Stimulated activated CD8-positive, alpha-beta memory T cell treated with anti-CD3 and anti-CD28 coated beads, Interleukin-7, amount 100 ng/mL, for 1 hour (primary cell): ENCODE measurements at places on chromosomes 5 and 9.

DNA sequence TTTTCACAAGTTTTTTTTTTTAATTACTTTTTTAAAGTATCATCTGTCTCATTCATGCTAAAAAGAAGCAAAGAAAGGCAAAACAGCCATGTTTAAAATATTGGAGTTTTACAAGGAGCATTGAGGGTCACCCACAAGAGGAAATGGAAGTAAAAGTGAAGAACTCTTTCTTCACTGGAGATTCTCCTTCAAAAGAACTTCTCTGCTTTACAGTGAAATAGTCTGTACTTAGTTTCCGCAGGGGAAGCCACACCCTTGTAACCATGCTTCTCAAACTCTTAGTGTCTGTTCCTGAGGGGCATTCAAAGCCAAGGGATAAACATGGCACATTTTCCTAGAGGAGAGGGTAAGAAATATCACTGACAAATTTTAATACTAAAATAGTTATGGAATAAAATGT is 8.6 kb downstream of the C9orf72 start:
- DNase-seq, result no peak

DNA sequence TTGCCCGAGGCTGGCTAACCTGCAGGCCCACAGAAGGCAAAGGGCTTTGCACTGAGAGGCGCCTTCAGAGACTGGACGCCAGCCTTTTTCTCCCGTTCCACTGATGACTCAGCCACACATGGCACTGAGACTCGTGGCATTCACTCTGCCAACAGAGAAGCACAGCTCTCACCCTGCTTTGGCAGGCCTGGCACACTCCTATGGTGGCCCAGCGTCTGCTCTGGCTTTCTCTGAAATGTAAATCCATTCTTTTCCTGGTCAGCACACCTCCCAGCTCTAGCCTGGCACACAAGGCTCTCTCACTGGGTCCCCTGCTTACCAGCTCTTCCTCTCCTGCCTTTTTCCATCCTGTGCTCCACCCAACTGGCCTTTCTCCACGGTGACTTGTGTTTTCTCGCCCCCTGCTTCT is 5.9 kb upstream of the MELK start:
- DNase-seq, result no peak

DNA sequence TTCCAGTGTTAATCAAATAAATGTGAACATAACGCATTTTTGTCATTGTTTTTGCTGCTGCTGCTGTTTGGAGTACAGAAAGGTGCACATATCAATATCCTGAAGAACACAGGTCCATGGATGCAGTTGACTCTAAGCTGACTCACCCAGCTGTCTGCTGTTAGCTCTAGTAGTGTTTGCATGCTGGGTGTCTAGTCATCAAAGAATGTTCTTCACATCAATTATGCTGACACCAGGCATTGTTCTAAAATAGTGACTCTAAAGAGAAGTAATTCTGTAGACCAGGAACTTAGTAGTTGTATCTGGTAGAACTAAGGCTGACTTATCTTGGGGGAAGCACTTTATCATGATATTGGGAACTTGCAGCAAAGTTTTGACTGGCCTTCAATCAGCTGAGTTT is 55.7 kb upstream of the DPYSL3 start:
- DNase-seq, result no peak

- DNase-seq, result no peak
These were observed 111.3 kb downstream of the OLFM1 start for GRCh38 chr9:135198586-135199285.

DNA sequence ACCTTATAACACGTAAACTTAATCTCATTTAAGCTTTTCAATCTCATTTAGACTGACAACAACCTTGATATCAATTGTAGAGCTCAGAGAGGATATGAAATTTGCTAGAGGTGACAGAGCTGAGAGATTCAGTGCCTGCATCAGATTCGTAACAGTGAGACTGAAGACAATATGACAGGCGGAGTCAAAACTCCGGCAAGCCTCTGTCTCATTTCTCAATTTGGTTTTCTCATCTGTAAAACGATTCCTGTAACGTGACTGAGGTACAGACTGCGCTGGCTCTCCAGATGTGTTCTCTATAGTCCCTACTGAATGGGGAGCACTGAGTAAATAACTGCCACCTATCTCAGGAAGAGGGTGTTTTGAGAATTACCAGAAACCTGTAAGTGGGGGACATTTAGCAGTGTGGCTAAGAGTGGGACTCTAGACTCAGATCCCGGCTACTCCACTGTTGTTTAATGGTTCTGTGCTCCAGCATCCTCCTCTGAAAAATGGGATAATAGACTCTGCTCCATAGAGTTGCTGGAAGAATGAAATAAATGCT is 3.0 kb upstream of the MCIDAS start:
- DNase-seq, result no peak

DNA sequence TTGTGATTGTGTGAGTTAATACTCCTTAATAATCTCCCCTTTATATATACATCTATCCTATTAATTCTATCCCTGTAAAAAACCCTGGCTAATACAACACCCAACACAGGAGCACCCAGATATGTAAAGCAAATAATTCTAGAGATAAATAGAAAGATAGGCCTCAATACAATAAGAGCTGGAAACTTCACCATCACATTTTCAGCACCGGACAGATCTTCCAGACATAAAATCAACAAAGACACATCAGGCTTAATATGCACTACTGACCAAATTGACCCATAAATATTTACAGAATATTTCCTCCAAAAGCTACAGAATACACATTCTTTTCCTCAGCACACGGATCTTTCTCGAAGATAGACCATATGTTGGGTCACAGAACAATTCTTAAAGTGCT is 71.0 kb upstream of the ST8SIA4 start:
- no peak for DNase-seq

- DNase-seq, result no peak
These were observed 82.1 kb downstream of the GRIA1 start for GRCh38 chr5:153572411-153573145.
